ENCODE measurements at places on chromosomes 7 and 10.
A peak's percentile ranks its signal among the peaks of the same experiment; 100 is the strongest.

GRCh38 chr10:87733081-87733480, 73.4 kb downstream of the PAPSS2 start:
- DNase-seq: no peak

DNA sequence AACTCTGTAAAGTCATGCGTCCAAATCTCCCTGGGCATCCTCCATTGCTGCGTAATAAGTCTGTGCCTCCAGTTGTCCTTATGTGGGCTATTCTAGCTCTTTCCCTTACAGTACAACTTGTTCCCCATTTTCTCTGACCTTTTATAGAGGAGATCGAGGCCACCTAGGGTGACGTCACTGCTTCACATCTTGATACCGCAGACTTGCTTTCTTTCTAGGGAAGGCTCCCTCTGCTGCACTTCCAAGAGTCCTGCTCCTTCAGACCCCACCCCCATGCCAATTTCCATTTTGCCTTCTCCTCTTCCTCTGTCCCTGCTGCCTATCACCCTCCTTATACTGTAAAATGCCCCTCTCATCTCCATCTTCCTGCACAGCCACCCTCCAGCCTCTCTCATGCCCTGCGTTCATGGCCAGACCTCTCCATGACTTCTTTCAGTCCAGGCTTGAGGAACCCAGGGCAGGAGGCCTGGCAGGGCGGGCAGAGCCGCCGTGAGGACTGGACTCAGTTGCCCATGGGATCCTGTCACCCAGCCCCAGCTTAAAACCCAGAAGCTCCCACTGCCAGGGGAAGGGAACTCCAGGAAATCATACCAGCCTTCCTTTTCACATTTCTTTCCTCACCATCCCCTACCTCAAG, 57.5 kb downstream of the CAMK1D start:
- peak; percentile 21 for DNase-seq

DNA sequence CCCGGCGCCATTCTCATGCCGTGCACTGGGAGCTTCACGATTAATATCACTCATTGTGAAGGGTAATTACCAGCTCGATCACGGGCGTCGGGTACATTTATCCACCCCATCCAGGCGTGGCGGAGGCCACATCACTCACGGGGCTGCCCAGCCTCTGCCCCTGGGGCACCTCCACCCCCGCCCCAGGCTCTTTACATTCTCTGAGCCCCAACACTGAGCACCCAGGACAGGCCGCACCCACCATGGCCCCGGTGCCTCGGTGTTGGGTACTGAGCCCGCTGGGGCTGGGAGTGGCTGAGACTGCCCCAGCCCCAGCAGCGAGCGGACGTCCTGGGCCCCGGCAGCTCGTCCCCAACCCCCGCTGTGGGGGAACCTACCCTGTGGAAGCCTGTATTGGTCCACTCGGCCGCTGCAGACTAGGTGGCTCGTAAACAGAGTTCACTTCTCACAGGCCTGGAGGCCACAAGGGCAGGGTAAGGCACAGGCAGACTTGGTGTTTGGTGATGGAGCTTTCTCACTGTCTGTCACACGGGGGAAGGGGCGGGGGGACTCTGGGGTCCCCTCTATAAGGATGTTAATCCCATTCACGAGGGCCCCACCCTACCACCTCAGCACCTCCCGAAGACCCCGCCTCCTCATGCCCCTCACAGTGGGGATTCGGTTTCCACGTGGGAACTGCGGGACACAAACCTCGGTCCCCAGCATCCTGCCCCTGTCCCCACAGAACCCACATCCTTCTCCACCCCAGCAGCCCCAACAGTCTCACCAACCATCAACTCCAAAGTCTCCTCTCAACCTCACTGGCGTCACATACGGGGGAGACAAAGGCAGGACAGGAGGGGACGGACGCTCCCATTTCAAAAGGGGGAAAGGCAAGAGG, 184.1 kb downstream of the ELFN1 start:
- DNase-seq: no peak

- DNase-seq: no peak
Measured at GRCh38 chr7:158943234-158943633, 86.9 kb downstream of the DYNC2I1 start.

GRCh38 chr10:73785721-73786511, 510 bp downstream of the ZSWIM8 start:
- peak; percentile 65 for DNase-seq

GRCh38 chr7:90383422-90383821, 19.8 kb upstream of the CLDN12 start:
- DNase-seq: no peak

Measured in stimulated activated CD8-positive, alpha-beta memory T cell treated with anti-CD3 and anti-CD28 coated beads, Interleukin-4, amount 100 ng/mL, for 48 hours (primary cell).